A549 treated with AZD2906 at 1 μM for 4 hours (cell line): ENCODE measurements at places on chromosomes 2 and 18. TPM values are rescaled to one million over a fixed set of nuclear protein-coding genes. Genes with fewer than 3 reads are reported as not detected.

The LRATD1 gene
- total RNA-seq: 0.09 to 0.17 TPM (median 0.14 TPM) in 5 replicates

The ARHGEF33 gene
- total RNA-seq: 0.02 to 0.16 TPM (median 0.03 TPM) in 3 of 5 replicates, not detected in the others

The CNOT9 gene
- 35.9 to 41.6 TPM (median 40.6 TPM) in 5 replicates for total RNA-seq

The EDAR gene
- total RNA-seq: 0.02 to 0.10 TPM (median 0.04 TPM) in 5 replicates

The FAP gene
- 0.08 to 0.11 TPM (median 0.09 TPM) in 3 of 5 replicates, not detected in the others for total RNA-seq

The ASB1 gene
- 38.9 to 58.9 TPM (median 55.3 TPM) in 5 replicates for total RNA-seq

The EIF2AK2 gene
- total RNA-seq: 16.2 to 31.7 TPM (median 20.8 TPM) in 5 replicates

The ASPRV1 gene
- total RNA-seq: 0.20 to 0.38 TPM (median 0.25 TPM) in 5 replicates

The ABCG8 gene
- total RNA-seq: not detected in 5 replicates

The GFPT1 gene
- 17.5 to 24.1 TPM (median 22.0 TPM) in 5 replicates for total RNA-seq

The MATN3 gene
- total RNA-seq: 10.9 to 19.1 TPM (median 16.2 TPM) in 5 replicates

The STON1 gene
- total RNA-seq: 0.28 to 0.42 TPM (median 0.39 TPM) in 5 replicates

The ARHGAP28 gene
- 0.09 to 0.17 TPM (median 0.13 TPM) in 4 of 5 replicates, not detected in the other for total RNA-seq

The ZFP36L2 gene
- total RNA-seq: 35.1 to 46.2 TPM (median 43.7 TPM) in 5 replicates

The PAPOLG gene
- 6.8 to 10.6 TPM (median 8.7 TPM) in 5 replicates for total RNA-seq

The FBXO36 gene
- 0.93 to 1.7 TPM (median 1.3 TPM) in 5 replicates for total RNA-seq

The PIEZO2 gene
- 0.52 to 0.96 TPM (median 0.59 TPM) in 5 replicates for total RNA-seq

The MAPK4 gene
- 0.13 to 0.33 TPM (median 0.18 TPM) in 5 replicates for total RNA-seq

The TIA1 gene
- 39.8 to 45.0 TPM (median 43.4 TPM) in 5 replicates for total RNA-seq

The ITGA6 gene
- total RNA-seq: 35.8 to 45.8 TPM (median 41.8 TPM) in 5 replicates

The STRADB gene
- total RNA-seq: 18.1 to 25.4 TPM (median 23.8 TPM) in 5 replicates

The SPDYA gene
- 0.08 to 0.27 TPM (median 0.25 TPM) in 5 replicates for total RNA-seq

The GREB1L gene
- 3.1 to 5.9 TPM (median 5.3 TPM) in 5 replicates for total RNA-seq

The FTCDNL1 gene
- 1.9 to 3.0 TPM (median 2.6 TPM) in 5 replicates for total RNA-seq

The CCDC141 gene
- 0.02 TPM in 1 of 5 replicates, not detected in the others for total RNA-seq

The RNF181 gene
- total RNA-seq: 169 to 199 TPM (median 193 TPM) in 5 replicates

The SCN1A gene
- total RNA-seq: not detected in 5 replicates

The COLEC11 gene
- 0.31 to 0.82 TPM (median 0.53 TPM) in 5 replicates for total RNA-seq

The TCF23 gene
- total RNA-seq: not detected in 5 replicates
